ENCODE measurements at places on chromosomes 2 and 18.

- DNase-seq, result no peak
Observed at GRCh38 chr2:138421315-138421970, 80.1 kb upstream of the SPOPL start.

DNA sequence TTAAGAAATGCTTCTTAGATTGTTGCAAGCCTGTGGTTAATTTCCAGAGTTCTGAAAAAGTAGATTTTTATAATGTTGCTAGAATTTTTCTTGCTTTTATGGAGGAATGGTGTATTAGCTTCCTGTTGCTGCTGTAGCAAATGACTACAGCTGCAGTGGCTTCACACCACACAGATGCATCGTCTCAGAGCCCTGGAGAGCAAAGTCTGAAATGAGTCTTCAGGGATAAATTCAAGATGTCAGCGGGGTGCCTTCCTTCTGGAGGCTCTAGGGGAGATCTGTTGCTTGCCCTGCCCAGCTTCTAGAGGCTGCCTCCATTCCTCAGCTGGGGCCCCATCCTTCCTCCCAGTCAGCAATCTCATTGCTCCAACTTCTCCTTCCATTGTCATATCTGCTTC, 187.8 kb downstream of the ZNF516 start:
- no peak for DNase-seq

GRCh38 chr2:1698188-1698945, 45.9 kb downstream of the PXDN start:
- no peak for DNase-seq

DNA sequence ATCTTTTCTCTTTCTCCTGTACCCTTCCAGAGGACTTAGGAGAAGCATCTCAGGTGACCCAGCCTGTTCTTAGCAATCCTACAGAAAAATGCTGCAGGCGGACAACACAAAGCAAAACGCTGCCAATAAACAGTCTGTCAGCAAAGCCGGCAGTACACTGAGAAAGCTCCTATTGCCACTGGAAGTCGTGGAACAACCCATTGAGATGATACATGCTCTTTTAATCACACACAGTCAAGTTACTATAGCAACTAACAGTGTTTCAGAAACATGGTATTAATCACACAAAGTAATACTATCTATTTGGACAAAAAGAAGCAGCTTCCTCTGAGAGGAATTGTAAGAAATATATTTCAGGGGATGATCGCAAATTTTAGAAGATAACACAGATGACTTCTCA, 10.5 kb downstream of the CTLA4 start:
- no peak for DNase-seq

DNA sequence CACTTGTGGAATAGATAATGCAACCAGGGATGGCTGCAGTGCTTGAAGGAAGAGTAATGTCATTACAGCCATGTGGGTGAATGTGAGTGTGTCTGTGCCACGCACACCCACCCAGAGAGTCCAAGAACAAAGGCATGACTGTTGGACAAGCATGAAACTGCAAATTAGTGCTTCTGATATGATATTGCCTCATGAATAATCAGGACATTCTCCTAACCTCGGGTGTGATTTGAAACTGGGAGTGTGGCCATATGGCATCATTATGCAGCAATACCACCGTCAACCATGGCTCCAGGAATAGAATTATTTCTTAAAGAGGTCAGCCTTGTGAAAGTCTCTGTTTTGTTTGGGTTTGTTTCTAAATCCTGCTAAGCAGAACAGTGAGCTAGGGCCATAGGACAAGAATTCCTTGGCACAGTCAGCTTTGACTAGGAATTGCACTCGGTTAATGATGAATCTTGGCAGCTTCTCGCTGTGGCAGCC, 678.0 kb upstream of the RAB6C start:
- no peak for DNase-seq
